ENCODE measurements at places on chromosomes 3 and 15.

- DNase-seq: no peak
Observed at GRCh38 chr15:41024885-41025284, 71.6 kb downstream of the CHAC1 start.

DNA sequence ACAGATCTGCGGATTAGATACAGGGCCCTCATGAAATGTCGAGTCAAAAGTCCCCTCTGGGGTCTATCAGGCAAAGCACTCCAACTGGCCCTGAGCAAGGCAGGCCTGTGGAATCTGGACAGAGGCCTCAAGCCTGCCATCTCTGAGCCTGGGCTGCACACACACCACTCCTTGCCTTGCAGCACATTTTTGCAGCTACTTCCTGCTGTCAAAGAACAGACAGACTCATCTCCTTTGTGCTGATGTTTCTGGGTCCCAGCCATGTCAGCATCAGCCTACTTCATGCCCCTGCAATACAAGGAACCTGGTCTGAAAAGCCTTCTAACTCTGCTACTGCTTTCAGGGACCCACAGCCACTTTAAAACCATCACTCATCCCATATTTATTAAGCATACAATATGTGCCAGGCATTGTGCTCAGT lies 60.6 kb upstream of the IL12A start:
- no peak for DNase-seq

DNA sequence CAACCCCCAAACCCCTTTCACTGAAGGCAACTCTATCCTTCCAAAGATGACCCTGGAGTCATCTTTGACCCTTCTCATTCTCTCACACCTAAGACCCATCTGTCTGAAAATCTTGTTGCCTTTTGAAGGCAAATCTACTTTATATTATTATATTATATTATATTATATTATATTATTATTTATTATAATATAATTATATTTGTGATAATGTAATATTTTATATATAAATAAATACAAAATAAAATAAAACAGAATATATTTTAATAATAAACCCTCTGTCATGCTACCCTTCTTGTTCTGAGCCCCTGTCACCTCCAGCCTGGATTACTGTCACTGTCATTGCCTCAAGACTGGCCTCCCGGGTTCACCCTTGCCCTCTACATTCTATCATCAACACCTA lies 5.0 kb upstream of the PROK2 start:
- no peak for DNase-seq

DNA sequence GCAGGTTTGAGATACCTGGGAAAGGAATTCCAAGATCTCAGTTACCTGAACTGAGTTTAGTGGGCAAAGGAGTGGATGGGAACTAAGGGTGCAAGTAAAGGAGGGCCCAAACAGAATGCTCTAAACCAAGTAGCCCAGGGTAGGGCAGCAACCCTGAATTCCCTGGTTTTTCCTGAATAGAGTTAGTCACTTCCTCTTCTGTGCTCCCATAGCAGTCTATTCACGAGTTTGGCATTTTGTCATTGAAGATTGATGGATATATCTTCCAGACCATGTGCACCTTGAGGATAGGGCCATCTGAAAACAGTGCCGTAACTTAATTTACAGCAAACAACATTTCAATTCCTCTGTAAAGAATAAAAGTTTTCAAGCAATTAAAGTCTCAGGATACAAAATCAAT lies 18.5 kb upstream of the PTX3 start:
- no peak for DNase-seq

DNA sequence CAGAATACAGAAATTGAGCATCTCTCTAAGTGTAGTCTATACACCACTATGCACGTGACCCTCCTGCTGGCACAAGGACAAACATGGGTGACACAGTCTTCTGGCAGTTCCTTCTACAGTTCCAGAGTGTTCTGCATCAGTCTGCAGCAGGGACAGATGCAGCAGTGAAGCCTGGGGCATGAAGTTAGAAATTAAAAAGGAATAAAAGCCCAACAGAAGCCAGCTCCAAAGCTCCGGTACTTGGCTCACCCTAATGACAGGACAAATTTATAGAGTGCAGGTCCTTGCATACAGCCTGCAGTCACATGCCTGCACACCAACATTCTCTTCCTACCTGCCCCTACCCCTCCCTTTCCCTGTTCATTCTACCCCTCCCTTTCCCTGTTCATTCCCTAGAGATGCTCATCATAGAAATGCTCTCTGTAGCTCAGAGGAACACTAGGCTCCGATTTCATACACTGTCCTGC lies 15.0 kb downstream of the UACA start:
- no peak for DNase-seq

DNA sequence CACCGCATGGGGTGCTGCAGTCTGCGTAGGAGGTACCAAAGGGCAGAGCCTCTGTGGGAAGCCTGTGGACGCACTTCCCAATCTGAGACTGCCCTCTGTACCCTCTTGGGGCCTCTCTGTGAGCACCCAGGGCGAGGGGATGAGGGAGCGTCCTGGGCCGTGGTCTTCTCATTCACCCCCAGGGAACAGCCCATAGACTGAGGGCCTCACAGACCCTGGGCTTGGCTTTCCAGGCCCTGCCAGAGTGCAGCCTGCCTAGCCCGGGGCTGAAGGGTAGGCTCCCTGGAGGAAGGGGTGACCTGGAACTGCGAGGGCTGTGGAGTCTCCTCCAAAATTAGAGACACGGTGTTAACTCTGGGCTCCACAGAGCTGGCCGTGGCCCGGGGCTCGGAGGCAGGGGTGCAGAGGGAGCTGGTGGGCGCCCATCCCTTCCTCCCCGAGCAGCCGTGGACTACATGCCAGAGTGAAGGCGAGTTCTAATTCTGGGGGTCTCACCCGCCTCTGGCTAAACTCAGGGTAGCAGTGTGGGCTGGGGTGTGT lies 468 bp upstream of the SPTBN5 start:
- DNase-seq: no peak

- no peak for DNase-seq
Observed at GRCh38 chr3:4501437-4501836, 8.3 kb downstream of the ITPR1 start.

DNA sequence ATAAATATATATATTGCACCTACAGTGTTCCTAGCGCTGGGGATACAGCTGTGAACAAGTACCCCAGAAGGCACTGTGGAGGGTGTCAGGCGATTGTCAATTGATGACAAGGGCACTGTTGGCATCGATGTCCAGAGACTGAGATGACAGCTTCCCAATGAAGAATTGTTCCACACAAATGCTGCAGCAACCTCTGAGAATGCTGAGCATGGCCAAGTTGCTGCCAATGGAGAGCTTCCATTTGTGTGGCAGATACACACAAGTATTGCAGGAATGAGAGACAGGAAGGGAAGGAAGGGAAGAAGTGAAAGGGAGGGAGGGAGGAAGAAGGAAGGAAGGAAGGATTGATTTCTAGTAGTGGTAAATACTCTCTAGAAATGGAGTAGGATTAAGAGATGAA lies 21.9 kb downstream of the LRTM1 start:
- DNase-seq: no peak

GRCh38 chr3:171088496-171088895 lies 62.0 kb upstream of the SLC2A2 start:
- DNase-seq: no peak

DNA sequence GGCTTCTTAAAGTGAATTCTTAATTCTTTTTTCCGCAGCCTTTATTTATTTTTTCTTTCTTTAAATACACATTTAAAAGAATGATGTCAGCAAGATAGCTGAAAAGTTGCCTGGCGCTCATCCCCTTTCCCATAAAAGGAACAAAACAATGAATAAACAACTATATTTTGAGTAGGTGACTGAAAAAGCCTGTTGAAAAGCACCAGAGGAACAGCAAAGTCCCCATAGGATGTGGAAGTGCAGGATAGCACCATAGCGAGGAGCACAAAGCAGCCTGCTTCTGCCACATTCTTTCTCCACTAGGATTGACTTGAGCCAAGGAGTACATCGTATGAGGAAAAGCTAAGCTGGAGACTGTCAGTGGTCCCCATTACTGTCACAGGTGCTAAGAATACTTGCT lies 754.9 kb downstream of the SQOR start:
- no peak for DNase-seq

DNA sequence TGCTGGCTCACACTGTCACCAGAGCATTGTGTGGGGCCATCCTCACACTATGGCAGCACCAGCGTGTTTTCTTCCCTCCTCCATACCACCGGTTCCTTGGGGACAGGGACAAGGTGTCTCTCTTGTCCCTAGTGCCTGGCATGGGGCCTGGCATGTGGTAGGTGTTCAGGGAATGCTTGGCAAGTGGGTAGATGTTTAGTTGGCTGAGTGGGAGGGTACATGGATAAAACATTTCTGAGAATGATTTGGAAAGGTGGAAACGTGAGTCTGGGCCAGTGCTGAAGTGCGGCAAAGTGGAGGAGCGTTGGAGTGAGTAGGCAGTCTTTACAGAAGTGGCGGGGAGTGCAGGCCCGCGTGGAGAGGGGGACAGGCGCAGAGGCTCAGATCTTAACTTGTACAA lies 15.0 kb downstream of the SNAPC5 start:
- no peak for DNase-seq

- DNase-seq: no peak
Observed at GRCh38 chr15:99016680-99017321, 9.2 kb upstream of the PGPEP1L start.

DNA sequence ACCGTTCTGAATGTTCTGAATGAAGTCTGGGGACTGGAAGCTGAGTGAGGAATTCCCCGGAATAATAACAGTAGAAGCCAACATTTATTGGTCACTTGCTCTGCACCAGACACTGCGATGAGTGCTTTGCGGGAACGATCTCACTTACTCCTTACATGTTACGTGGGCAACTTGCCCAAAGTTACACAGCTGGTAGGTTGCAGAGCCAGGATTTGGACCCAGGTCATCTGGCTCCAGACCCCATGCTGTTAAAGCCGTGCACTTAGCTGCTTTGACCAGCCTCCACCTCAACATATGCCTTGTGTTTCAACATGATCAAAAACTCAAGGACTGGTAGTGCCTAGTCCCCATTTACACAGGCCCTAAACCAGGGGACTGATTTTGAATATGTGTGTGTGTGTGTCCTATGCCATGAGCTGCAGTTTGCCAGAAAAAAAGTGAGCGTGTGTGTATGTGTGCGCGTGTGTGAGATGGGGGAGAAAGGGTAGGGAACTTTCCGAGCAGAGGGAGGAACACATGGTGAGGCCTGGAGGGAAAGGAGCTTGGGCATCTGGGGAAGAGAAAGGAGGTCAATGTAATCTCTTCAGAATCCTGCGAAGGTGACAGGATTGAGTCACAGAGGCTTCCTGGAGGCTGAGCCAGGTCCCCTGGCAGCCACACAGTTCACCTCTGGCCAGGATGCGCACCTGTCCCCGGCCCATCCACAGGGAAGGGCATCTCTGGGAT lies 28.9 kb downstream of the LINGO1 start:
- no peak for DNase-seq

DNA sequence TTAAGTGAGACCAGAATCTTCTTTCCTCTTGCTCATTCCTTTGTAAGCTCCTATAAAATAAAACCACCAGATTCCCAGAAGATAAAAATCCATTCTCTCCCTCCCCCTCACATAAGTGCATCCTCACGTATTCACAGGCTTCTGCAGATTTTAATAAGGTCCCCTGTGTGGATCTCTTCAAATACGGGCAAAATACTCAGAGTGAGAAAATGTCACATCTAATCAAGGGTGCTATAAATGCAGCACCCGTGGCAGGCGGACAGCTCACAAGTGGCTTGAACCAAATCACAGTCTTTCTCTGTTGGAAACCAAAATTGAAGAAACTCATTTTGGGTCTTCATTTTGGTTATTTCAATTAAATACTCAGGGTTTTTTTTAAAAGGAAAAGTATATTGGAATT lies 212.9 kb upstream of the CMC1 start:
- no peak for DNase-seq

GRCh38 chr3:12120374-12121140 lies 38.2 kb downstream of the TIMP4 start:
- DNase-seq: no peak

GRCh38 chr3:9930804-9931418 lies 2.7 kb upstream of the CRELD1 start:
- no peak for DNase-seq

- no peak for DNase-seq
Observed at GRCh38 chr3:70738291-70738681, 425.8 kb upstream of the MDFIC2 start.

DNA sequence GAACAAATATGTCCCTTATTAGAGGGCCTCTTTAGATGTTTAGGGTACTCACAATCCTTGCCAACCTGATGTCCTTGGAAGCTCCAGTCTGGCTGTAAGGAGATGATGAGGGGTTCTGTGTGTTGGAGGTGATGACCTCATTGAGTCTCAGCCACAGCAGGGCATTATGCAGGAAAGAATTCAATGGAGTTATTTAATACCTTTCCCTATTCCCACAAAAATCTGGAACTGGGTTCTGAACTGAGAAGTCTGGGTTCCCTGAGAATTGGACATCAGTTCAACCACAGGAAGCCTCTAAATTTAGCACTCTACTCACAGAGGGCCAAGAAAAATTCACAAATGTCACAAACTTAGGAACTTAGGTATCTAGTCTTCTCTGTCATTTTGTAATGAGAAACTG lies 36.9 kb downstream of the SLC35A5 start:
- no peak for DNase-seq

- no peak for DNase-seq
Observed at GRCh38 chr3:95752199-95752598, 1062.2 kb upstream of the EPHA6 start.

DNA sequence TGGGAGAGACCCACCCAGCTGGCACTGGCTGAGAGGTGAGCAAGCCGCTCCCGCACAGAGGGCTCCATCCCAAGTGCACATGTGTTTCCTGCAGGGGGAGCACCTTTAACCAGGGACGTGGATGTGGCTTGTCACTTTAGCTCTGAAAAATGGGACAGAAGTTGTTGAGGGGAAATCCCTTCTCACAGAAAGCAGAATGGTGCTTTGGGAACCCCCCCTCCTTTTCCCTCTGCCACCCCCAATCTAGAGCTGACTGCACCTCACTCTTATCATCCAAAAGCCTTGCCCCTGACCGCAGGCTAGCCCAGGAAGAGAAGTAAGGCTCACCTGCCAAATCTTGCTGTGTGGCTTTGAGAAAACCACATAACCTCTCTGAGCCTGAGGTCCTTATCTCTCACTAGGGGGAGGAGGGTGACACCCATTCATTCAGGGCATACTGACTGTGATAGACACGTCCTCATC lies 77.9 kb downstream of the RPN1 start:
- no peak for DNase-seq

DNA sequence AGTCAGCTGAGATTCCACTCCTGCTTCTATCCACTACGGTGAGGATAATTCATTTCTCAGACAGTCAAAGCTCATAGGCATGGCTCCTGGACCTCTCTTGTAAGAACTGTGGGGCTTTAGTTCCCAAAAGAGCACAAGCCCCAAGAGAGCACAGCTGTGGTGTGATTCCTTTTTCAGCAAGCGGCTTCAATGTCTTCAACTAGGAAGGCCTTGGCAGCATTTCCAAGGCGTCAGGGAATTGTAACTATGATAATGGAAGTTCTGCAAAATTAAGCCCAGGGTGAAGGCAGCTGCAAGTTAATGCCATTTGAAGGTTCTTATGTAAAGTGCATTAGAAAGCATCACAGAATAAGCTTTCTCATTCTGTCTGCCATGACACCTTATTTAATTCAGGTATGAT lies 657.1 kb downstream of the GRM7 start:
- DNase-seq: no peak

GRCh38 chr15:57922776-57923175 lies 142.7 kb downstream of the ALDH1A2 start:
- no peak for DNase-seq

GRCh38 chr15:50813865-50814264 lies 48.4 kb upstream of the SPPL2A start:
- DNase-seq: no peak
